ENCODE measurements at places on chromosomes 2 and 18. TPM values are rescaled to one million over a fixed set of nuclear protein-coding genes. Genes with fewer than 3 reads are reported as not detected.

Gene POMC
- total RNA-seq = 0.33 TPM

Gene SLC16A14
- total RNA-seq = 1.6 TPM

Gene MOCOS
- 27.4 TPM for total RNA-seq

Gene M1AP
- total RNA-seq = not detected

Gene STRADB
- total RNA-seq = 71.9 TPM

Gene TNFAIP6
- not detected for total RNA-seq

Gene TRIB2
- total RNA-seq = 13.8 TPM

Gene CD302
- total RNA-seq = 98.8 TPM

Gene KLHL41
- total RNA-seq = 0.18 TPM

Gene GALNT3
- 1.1 TPM for total RNA-seq

Gene CRYGD
- not detected for total RNA-seq

Gene SLC30A3
- total RNA-seq = not detected

Gene MARS2
- total RNA-seq = 5.6 TPM

Gene KLHL30
- total RNA-seq = 0.10 TPM

Gene CHRND
- not detected for total RNA-seq

Gene CYB5A
- total RNA-seq = 984 TPM

Gene EGR4
- not detected for total RNA-seq

Gene REG3G
- 0.53 TPM for total RNA-seq

Gene MEIS1
- 5.9 TPM for total RNA-seq

Gene HOXD4
- total RNA-seq = not detected

Gene ATP5F1A
- total RNA-seq = 314 TPM

Gene PLEK
- 2.9 TPM for total RNA-seq

Gene INO80C
- total RNA-seq = 9.5 TPM

Gene GALNT5
- total RNA-seq = 0.15 TPM

Gene HAAO
- total RNA-seq = 188 TPM

Gene CD207
- total RNA-seq = not detected

Gene INHA
- total RNA-seq = 0.20 TPM

Gene POTEI
- not detected for total RNA-seq

Gene MAL
- total RNA-seq = 0.28 TPM

Gene PLA2R1
- 1.3 TPM for total RNA-seq

Gene CPO
- 0.38 TPM for total RNA-seq

Gene HRH4
- total RNA-seq = 0.15 TPM

Gene COLEC11
- total RNA-seq = 40.1 TPM

Gene ATP6V1C2
- 0.10 TPM for total RNA-seq

Gene SCYGR7
- total RNA-seq = not detected

Gene SERPINB4
- not detected for total RNA-seq

Gene SNORC
- 15.5 TPM for total RNA-seq

Gene IL1A
- not detected for total RNA-seq

Gene LIMS3
- total RNA-seq = not detected

Gene ATG9A
- total RNA-seq = 45.8 TPM

Gene AKAIN1
- total RNA-seq = 0.88 TPM

Gene TCF23
- 0.10 TPM for total RNA-seq

Gene GKN1
- not detected for total RNA-seq

Gene PIEZO2
- total RNA-seq = 7.3 TPM

Gene LGALSL
- total RNA-seq = 5.5 TPM

Gene STPG4
- not detected for total RNA-seq

Gene RANBP2
- 37.7 TPM for total RNA-seq
